ENCODE measurements at places on chromosomes 12 and 14.

DNA sequence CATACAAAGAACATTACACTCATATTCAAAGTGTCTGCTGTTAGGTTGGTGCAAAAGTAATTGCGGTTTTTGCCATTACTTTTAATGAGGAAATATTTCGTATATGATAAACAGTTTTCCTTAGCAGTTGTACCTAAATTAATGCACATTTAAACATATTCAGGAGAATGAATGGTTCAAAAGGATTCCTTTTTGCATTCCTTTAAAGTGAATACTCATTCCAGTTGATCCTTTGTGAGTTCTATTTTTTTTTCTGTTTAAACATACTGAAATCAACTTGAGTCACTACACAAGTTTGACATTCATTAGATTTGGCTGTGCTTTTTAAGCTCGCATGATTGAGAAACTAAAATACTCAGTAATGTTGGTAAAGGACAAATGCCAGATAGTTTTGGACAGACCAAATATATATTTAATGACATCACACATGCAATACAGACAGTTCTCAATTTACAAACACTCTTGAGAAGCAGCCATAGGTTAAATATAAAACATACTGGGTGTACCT is 13.8 kb upstream of the SLC38A2 start:
- DNase-seq, result peak; percentile 93

GRCh38 chr14:90248594-90248993 is 7.8 kb upstream of the PSMC1 start:
- no peak for DNase-seq

DNA sequence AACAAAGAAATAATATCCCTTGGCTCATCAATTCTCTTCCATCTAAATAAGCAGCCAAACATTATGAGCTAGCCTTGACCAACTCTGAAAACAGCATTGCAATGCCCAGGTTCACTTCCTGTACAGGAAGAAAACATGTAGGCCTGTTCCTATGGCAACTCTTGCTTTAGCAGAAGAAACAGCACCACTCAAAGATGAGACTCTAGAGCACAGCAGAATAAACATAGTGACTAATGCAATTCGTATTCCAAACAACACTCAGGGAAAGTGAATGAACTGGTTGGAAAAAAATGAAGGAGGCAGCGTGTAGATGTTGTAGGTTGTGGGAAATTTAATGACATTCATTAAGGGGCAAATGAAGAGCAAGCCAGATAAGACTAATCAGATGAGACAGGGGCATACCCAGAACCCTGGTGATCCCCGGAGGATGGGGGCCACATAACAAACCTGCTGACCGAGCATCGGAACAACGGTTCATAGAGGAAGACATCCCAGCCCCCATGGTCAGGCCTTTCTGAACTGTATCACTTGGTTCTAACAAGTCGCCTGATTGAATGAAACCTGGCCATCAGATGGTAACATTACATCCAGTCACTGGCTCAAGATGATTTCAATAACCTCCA is 9.0 kb downstream of the ARHGDIB start:
- DNase-seq, result peak; percentile 89

- DNase-seq, result no peak
These were observed 80.1 kb downstream of the PLXNC1 start for GRCh38 chr12:94228488-94228907.

DNA sequence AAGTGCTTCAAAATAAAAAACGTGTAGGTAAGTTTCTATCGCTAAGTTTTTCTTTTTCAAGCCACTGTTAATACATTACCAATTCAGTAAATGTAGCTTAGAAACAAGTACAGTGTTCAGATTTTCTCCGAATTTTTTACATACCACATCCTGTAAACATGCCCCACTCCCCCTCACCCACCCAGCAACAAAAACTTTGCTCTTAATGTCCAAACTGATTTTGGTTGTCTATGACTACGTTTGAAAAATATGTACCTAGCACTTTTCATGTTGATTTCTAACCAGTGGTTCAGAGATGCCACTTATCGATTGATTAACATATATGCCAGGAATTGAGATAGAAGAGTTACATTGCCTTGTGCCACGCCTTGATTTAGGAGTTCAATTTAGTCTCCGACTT is 663 bp upstream of the LIN7A start:
- no peak for DNase-seq

DNA sequence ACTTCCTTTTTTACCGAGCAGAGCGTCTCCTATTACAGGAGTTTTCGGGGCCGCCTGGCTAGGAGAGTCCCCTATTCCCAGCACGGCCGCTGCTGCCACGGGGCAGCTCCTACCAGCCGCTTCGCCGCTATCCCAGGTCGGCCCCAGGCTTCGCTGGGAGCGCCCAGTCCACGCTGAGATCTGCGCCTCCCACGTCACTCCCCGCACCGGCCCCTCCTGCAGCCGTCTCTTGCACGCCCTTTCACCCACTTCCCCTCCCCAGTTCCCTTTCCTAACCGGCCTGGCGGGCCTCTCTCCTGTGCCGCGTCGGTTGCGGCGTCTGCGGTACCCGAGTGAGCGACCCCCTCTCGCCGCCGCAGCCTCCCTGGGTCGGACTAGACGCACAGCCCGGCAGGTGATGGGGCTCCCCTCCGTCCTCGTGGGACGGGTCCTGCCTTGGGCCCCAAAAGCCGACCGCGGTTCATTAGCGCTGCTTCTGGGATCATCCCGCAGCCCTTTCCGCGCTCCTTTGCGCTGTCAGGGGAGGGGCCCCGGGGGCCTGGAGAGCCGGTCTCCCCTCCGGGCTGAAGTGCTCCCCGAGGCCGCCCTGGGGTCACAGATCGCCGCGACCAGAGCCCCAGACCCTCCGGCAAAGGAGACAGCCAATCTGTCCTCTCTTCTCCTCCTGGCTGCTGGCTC is 1318.4 kb downstream of the TMEM121 start:
- no peak for DNase-seq

GRCh38 chr12:109928058-109928656 is 28.1 kb downstream of the TCHP start:
- DNase-seq, result no peak

GRCh38 chr12:91074851-91075250 is 17.0 kb upstream of the KERA start:
- no peak for DNase-seq

GRCh38 chr12:82407481-82407880 is 49.2 kb downstream of the METTL25 start:
- DNase-seq, result no peak

- DNase-seq, result no peak
These were observed 10.4 kb downstream of the NYNRIN start for GRCh38 chr14:24409192-24409591.

DNA sequence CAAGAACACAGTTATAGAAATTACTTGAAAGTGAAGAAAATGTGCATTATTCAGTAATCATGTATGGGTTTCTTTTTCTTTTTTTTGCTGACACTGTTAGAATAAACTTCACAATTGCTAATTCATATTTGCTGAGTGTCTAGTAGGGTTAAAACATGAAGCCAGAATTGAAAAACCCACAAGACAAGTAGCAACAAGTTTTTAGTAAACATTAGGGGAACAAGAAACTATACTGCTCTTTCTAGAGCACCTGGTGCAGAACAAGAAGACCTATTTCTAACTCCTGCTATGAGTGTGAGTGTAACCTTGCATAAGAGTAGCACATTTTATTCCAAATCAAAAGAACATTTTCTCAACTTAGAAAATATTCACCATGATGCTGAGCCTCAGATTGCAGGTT is 83.2 kb downstream of the ITPR2 start:
- no peak for DNase-seq

DNA sequence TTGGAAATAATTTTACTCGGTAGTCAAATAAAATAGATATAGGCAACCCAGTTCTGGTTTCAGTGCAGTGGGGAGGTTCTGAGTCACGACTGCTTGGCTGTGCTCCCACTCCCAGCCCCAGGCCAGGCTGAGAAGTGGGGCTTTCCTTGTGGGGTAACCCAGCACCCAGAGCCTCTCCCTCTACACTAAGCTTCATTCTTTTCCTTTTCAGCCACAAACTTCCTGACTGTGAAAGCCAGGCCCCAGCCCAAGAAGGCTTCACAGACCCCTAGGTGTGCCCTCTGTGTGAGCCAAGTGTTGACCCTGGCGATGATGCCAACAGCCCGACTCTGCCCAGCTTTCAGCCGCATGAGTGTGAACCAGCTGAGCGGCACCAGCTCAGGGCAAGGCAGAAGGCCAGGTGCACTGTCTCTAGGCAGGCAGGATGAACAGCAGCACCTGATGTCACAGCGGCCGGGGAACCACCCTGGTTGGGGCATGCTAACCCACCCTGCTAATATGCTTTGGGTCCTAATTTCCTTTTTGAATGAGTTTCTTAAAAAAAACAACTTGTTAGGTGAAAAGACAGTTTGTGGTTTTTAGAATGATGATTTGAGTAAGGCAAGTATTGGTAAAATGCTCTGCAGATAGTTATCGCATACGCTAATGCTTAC is 42.2 kb upstream of the ATP23 start:
- DNase-seq, result peak; percentile 52

GRCh38 chr14:100234511-100234910 is 4.4 kb upstream of the YY1 start:
- DNase-seq, result no peak

DNA sequence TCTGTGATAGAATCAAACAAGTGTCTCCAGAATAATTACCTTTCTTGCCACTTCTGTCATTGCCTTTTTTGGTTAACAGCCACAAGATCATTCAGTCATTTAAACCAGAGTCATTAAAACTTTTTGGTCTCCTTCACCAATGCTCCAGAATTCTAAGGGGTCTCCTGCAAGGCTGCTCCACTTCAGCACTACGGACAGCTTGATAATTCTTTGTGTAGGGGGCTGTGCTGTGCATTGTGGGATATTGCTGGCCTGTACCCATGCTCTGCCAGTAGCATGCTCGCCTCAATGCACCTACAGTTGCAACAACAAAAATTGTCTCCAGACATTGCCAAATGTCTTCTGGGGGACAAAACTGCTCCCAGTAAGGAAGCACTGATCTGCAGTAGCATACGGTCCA is 7.3 kb downstream of the ADAMTS20 start:
- no peak for DNase-seq

DNA sequence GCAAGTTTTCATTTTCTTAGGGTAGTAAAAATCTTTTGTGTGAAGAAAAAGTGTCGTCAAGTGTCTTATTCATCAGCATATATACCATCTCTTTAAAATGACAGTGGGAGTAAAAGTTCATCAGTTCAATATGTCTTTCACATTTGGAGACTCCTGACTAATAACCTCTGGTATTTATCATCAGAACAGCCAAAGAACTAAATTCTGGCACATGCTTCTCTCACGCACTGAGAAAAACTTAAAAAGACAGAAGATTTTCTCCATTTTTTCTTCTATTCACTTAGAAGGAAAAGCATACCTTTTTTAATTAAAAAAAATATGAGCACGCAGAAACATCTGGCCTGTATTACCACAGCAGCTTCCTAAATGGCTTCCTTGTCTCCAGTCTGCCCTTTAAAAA is 265.7 kb downstream of the AKAP6 start:
- peak; percentile 36 for DNase-seq

DNA sequence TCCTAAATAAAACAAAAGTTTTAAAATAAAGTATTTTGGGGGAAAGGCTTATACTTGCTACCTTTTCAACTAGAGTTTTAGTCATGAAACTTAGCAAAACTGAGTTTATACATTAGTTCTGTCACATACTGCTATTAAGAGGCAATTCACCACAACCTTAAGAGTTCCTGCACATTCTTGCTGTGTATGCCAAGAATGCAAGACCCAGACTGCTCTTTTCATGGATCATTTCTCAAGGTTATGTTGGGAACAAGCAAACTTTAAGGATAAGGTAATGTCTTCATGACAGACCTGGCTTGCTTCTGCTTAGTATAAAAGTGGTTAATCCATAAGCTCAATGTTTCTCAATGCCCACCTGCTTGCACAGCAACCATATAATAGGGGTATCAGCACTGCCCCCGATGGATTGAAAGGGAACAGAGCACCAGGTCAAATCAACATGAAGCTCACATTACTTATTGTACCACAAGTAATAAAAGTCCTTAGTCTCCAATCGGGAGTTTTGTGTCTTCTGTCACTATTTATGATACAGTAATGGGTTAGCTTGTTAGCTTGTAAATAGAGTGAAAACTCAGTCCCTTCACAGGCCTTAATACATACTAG is 67.6 kb downstream of the KIF21A start:
- no peak for DNase-seq

DNA sequence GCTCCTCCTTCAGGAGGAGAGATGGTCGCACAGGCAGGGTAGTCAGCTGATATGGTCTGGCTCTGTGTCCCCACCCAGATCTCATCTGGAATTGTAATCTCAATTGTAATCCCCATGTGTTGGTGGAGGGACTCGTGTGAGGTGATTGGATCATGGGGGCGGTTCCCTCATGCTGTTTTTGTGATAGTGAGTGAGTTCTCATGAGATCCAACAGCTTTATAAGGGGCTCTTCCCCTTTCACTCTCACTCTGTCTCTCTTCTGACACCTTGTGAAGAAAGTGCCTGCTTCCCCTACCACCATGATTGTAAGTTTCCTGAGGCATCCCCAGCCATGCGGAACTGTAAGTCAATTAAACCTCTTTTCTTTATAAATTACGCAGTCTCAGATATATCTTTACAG is 218.9 kb upstream of the TMTC1 start:
- no peak for DNase-seq

DNA sequence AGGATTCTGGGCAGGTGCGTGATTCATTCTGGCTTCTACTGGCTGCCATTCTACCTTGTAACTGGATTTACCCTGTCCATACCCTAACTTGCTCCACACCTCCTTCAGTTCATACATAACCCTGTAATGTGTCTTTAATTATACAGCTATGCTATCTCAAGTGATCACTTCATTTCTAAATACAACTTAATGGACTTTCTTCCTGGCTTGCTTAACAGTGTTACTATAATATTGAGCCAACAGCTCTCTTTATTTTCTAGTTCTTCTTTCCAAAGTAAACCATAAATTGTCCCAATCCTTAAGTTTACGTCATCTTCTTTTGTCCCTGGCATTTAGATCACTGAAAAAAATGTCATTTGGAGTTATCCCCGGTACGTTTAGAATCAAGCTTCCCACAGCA is 75.9 kb upstream of the KCNJ8 start:
- DNase-seq, result no peak

DNA sequence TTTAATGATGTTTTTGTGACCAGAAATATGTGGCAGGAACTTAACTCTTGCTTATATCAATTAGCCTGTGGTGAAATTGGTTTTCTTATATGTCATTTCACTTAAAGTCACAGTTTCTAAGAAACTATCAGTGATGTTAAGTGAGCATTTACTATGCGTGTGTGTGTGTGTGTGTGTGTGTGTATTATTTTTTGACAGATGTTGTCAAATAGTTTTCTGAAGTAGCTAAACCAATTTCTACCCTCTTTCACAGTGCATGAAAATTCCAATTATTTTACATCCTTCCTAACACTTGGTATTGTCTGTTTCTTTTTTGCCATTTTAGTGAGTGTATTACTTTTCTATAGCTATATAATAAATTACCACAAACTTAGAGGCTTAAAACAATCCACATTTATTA is 122.1 kb upstream of the CAND1 start:
- DNase-seq, result no peak
